CD4-positive, alpha-beta T cell (primary cell): ENCODE measurements at places on chromosomes 1 and 21. TPM values are rescaled to one million over a fixed set of nuclear protein-coding genes. Genes with fewer than 3 reads are reported as not detected.

SDF4 gene
- total RNA-seq: 71.0 TPM

DNA sequence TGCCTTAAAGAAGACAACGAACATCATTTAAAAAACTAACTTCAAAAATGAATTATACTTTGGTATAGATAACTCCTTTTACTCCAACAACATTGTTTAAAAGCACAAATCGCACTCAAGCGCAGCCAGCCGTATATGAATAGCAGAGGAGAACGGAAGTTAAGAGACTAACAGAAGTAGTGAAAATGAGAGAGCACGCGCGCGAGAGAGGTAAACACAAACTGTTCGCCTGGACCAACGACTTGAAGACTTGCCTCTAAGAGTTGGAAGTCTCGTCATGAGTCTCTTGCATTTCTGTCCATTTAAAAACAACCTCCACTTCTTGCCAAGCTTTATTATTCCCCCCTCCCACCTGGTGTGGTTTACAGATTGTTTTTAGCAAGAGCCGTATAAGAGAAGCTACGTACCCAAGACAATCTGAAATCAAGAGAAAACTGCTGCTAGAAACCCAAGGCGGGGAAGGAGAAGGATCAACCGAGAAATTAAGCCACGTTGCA, 479 bp downstream of the SELENOF start:
- H3K4me3 ChIP-seq: peak overlapping the region; percentile 64
- H3K27ac ChIP-seq: peak overlapping the region; percentile 95
- H3K4me1 ChIP-seq: peaks cover 25% of the 10 kb centered on the region
- peaks cover 4% of the 10 kb centered on the region for H3K36me3 ChIP-seq
- peak; percentile 18 for DNase-seq

LRRC8B gene
- 16.8 TPM for total RNA-seq

DNA sequence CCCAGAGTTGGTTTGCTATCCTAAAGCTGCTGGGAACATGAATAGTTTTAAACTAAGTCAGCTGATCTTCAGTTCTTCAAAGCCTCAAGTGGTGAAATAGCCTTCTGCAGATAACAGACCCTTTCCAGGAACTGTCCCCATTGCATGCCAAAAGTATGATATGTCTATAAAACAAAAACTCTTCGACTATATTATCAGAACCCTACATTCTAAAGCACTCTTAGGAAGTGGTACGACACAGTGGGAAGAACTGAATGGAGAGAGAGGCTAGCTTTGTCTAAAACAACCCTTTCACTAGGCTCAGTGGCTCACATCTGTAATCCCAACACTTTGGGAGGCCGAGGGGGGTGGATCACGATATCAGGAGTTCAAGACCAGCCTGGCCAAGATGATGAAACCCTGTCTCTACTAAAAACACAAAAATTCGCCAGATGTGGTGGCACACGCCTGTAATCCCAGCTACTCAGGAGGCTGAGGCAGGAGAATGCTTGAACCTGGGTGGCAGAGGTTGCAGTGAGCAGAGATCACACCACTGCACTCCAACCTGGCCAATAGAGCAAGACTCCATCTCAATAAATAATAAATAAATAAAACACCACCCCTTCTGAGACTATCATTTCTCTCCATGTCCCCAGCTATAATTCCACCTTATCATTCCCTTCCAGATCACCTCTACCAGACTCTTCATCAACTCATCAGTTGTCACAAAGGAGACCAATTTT, 2.2 kb upstream of the FRRS1 start:
- no peak overlapping the region for H3K27ac ChIP-seq
- H3K36me3 ChIP-seq: no peaks in the 10 kb centered on the region
- H3K4me1 ChIP-seq: peaks cover 2% of the 10 kb centered on the region

PLEKHN1 gene
- 0.95 TPM for total RNA-seq

DNA sequence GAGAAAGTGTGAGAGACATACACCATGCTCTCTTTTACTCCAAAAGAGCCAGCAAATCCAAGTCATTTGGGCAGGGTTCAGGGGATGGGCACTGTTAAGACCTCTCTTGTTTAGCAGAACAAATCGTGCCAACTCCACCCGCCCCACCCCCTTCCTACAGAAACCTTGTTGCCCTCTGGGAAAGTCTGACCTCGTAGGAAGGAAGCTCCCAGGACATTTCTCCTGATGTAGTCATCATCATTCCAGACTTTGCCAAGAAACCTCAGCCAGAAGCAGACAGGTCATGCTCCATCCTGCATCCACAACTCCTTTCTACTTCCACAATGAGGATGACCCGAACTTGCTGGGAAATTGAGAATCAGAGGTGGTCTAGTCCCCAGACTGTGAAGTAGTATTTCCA, 57.7 kb downstream of the UBE2T start:
- H3K27me3 ChIP-seq: no peaks in the 10 kb centered on the region
- no peak overlapping the region for H3K27ac ChIP-seq
- peaks cover 11% of the 10 kb centered on the region for H3K4me1 ChIP-seq
- DNase-seq: no peak
- no peak overlapping the region for H3K4me3 ChIP-seq

USP21 gene
- 45.6 TPM for total RNA-seq

DNA sequence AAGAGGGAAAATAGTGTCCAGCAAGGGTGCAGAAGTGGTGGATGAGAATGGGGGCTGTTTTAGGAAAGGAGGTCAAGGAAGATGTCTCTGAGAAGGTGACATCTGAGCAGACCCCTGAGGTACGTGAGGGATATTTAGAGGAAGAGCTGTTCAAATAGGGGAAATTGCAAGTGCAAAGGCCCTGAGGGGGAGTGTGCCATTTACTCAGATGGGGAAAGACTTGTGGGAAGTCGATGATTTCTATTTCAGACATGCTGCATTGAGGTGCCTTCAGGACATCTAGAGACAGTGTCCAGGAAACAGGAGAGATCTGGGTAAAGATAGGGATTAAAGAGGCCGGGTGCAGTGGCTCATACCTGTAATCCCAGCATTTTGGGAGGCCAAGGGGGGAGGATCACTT, 10.4 kb upstream of the ADGRB2 start:
- H3K36me3 ChIP-seq: no peaks in the 10 kb centered on the region
- peaks cover 35% of the 10 kb centered on the region for H3K27me3 ChIP-seq
- DNase-seq: no peak
- H3K4me1 ChIP-seq: peaks cover 34% of the 10 kb centered on the region
- no peak overlapping the region for H3K4me3 ChIP-seq

DNA sequence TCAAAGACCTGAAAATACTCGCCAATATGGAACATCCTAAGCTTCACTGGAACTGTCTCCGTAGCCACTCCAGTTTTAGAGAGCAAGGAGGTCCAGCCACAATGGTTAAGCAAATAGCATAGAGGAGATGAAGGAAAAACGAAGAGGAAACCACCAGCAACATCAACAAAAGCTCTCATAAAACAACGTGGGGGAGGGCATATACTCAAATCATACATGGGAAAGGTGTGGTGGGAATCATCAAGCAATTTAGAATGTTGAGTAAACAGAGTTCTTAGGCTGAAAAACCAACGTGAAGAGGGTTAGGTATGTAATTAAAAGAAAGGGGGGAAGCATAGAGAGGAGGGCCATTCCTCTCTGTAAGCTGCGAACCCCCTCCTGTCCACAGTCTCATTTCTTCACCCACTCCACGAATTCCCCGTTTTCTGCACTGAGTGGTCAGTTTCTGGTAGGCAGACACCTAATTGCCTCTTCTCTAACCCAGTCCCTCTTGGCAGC, 1.0 kb downstream of the TMEM59 start:
- no peak for DNase-seq
- H3K27me3 ChIP-seq: no peaks in the 10 kb centered on the region
- peaks cover 4% of the 10 kb centered on the region for H3K36me3 ChIP-seq
- peak overlapping the region; percentile 89 for H3K4me3 ChIP-seq
- H3K4me1 ChIP-seq: peaks cover 39% of the 10 kb centered on the region

DNA sequence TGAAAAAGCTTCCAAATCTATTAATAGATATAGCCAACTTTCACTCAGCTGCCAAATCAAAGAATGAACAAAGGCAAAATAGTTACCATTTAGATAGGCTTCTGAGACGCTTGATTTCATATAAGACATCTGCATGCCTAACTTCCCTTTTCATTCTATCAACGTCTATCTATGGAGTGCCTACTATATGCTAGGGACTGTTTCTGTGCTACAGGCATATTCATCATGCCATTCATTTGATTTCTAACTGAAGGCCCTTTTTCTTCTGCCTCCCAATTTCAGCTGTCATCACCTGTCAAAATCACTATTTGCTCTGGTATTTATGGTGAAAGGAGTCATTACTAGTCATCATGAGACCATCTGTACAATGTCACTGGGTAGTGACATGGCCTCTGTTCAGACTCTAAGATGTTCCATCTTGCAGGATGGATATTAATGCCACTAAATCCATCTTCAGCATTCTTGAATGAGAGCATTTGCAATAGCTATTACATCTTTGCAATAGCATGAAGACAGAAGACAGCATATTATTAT, 4.3 kb upstream of the KRTAP13-1 start:
- no peak for DNase-seq
- H3K27me3 ChIP-seq: no peaks in the 10 kb centered on the region
- no peak overlapping the region for H3K27ac ChIP-seq
- H3K36me3 ChIP-seq: no peaks in the 10 kb centered on the region
- H3K4me1 ChIP-seq: no peaks in the 10 kb centered on the region

DNA sequence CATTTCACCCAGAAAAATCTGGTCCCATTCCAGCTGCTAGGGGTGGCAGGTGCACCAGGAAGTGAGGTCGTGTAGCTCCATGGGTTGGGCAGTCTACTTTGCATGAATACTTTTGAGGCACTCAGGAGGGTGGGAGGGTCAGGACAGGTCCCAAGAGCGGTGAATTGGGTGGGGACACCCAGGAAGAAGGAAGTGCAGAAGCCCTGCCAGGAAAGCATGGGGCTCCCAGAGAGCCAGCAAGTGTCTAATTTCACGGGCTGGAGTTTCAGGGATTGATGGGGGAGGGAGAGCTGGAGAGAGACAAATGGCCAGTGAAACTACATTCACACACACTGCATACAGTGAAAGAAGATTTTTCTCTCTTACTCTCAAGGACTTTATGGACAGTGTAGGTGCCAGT, 137.8 kb downstream of the GALNT2 start:
- no peak overlapping the region for H3K27ac ChIP-seq
- DNase-seq: no peak
- H3K4me3 ChIP-seq: no peak overlapping the region
- no peaks in the 10 kb centered on the region for H3K27me3 ChIP-seq
- peaks cover 16% of the 10 kb centered on the region for H3K36me3 ChIP-seq
- peaks cover 2% of the 10 kb centered on the region for H3K4me1 ChIP-seq

DNA sequence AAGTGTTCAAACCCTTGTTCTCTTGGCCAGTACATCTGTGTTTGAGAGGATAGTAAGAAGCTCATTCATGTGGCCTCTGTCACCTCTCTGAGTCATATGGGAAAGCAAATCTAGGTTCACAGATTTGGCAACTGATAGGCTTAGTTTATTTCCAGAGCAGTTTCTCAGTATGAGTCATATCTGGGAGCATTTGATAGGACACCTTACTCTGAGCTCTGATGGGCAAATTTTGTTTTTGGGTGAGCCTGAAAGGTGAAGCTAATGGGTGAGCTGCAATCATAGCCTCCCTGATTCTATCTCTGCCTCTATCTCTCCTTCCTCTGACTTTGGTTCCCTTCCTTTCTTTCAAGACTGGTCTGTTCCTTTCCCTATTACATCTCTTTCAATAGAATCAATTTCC, 134.4 kb downstream of the S1PR1 start:
- H3K4me1 ChIP-seq: no peaks in the 10 kb centered on the region
- H3K4me3 ChIP-seq: no peak overlapping the region
- no peaks in the 10 kb centered on the region for H3K36me3 ChIP-seq
- no peaks in the 10 kb centered on the region for H3K27me3 ChIP-seq
- H3K27ac ChIP-seq: no peak overlapping the region

DNA sequence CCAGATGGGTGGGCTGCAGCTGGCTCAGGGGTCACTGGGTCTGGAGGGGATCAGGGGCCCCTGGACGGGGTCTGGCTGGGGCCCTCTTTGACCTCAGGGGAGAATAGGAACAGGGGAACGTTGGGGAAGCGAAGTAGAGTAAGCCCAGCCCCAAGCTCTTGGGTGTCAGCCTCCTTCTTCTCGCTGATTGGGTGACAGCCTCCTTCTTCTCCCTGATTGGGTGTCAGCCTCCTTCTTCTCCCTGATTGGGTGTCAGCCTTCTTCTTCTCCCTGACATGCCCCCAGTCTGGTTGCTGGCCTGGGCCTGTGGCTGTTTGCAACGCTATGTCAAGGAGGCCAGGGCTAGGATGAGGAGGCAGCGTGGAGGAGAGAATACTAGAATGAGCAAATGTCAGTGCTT, 76.7 kb upstream of the CASZ1 start:
- H3K36me3 ChIP-seq: no peaks in the 10 kb centered on the region
- no peak overlapping the region for H3K4me3 ChIP-seq
- H3K27ac ChIP-seq: no peak overlapping the region
- H3K4me1 ChIP-seq: no peaks in the 10 kb centered on the region
- peaks cover 19% of the 10 kb centered on the region for H3K27me3 ChIP-seq
